ENCODE measurements at places on chromosomes 1 and 21.

DNA sequence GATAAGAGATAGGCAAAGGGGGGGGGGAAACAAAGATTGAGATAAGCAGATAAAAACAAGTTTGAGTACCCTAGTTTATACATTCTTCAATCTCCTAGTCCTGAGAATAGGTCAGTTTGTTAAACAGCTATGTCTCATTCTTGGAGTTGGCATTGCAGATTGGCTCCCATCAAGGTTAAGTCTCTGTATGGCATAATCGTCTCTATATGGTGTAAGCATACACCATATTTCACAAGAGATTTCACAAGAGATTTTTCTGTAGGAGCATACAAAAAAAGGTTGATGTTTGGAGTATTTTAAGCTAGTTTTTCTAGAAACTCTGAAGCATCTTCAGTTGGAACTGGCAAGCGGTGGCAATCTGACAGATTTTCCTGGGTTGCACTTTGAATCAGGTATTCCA lies 35.8 kb downstream of the NCAM2 start:
- DNase-seq = no peak

DNA sequence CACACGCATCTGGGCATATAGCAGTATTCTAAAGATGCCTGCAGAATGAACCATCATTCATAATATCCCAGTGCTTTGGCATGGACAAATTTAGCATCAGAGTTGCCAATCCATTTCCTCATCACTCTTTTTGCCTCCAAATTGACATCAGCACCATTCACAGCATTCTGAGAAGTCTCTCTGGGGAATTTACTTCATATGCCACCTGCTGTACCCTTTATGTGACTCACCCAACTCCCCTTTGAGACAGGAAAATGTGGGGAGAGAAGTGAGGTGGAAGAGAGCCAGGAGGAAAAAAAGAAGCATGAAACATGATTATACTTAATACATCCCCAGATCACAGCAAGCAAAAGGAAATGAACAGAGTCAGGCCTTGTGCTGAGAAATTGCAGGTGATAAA lies 37.4 kb downstream of the RAB3B start:
- no peak for DNase-seq

GRCh38 chr1:225155555-225155954 lies 226.1 kb downstream of the DNAH14 start:
- DNase-seq = no peak

DNA sequence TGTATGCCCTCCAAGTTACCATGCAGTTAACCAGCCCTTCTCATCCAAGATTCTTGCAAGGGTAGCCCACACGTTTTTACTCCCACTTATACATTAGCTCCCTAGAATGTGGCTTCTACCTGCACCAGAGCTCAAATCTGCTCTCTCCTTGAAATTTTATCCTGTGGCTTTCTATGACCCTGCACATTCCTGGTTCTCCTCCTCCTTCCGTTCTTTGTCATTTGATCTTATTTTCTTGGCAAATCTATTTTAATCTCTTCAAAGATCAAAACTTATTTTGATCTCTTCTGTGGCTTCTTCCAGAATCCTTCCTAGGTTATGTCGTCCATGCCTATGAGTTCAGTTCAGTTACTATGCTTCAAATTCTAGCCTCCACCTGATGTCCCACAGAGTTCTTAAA lies 115.6 kb upstream of the GUCA2B start:
- no peak for DNase-seq

GRCh38 chr1:51019811-51020210 lies 49.8 kb downstream of the CDKN2C start:
- DNase-seq = no peak

- no peak for DNase-seq
Measured at GRCh38 chr1:44777547-44777946, 2.2 kb downstream of the RPS8 start.

DNA sequence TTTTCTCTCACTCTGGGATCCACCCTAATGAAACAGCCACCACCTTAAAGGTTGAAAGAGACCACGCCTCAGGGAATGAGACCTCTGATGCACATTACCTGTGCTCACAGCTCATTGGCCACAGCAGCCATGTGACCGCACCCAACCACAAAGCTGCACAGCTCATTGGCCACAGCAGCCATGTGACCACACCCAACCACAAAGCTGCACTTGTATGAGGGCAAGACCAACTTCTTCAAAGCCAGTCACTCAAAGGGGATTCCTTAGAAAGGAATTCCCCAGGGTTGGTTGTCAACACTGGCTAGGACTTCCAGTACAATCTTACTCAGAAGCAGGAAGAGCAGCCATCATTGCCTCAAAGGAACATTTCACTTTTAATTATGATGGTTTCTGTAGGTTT lies 43.6 kb upstream of the PDE9A start:
- DNase-seq = peak; percentile 30

- no peak for DNase-seq
Measured at GRCh38 chr1:156152628-156153027, 757 bp upstream of the SEMA4A start.

DNA sequence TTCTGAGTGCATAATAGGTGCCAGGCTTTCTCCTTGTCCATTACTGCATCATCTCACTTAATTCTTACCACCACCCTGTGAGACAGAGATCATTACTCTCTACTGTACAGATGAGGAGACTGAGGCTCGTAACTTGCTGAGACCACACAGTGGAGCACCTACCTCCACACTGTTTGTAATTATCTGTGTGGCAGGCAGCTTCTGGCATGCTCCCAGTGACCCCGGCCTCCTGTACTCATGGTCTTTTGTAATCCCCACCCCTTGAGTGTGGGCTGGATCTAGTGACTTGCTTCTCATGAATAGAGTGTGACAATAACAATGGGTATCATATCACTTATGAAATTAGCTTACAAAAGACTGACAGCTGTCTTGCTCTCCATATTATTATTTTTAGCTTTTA lies 407.3 kb downstream of the MATN1 start:
- no peak for DNase-seq

GRCh38 chr1:43719063-43719462 lies 11.7 kb downstream of the ST3GAL3 start:
- no peak for DNase-seq

DNA sequence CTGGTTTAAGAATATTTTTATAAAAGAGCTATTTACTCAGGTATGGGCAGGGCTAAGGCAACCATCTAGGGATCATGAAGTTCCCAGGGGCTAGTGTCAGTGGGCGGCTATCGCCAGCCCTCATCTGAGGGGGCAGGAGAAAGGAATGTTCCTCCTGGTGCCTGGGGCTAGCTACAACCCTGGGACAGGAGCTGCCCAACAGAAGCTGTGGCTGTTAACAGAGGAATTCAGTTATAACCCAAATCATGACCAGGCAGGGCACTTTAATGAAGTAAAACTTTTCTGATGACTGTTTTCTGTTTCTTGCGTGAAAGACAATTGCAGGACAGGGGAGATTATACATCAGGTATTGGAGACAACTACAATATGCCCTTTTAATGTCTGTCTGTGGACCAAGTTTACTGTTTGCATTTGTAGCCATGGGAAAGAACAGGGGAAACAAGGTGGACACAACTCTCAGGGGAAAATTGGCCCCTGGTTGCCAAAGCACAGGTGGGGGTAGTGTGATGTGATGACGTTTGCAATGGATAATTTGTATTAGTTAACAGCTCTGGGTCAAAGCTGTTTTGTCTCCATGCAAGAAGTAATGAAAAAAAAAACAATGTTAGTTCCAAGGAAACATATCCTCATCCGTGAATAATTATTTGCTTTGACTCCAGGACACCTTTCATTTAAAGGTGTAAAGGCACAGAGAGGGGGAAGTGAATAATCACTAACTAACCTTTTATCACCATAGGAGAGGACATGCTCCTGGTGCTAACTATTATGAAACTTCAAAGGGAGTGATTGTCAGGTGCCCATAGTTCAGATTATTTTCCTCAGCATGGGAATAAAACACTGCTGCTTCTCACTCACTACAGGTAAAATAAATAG lies 105.2 kb downstream of the TSEN15 start:
- no peak for DNase-seq
